ENCODE measurements at places on chromosomes 3 and 15.

GRCh38 chr3:151630035-151630434 lies 103.7 kb upstream of the AADACL2 start:
- no peak for DNase-seq

- no peak for DNase-seq
These were observed 32.5 kb downstream of the BCL2L10 start for GRCh38 chr15:52080031-52080430.

- no peak for DNase-seq
These were observed 8.9 kb downstream of the GPR149 start for GRCh38 chr3:154421083-154421482.

DNA sequence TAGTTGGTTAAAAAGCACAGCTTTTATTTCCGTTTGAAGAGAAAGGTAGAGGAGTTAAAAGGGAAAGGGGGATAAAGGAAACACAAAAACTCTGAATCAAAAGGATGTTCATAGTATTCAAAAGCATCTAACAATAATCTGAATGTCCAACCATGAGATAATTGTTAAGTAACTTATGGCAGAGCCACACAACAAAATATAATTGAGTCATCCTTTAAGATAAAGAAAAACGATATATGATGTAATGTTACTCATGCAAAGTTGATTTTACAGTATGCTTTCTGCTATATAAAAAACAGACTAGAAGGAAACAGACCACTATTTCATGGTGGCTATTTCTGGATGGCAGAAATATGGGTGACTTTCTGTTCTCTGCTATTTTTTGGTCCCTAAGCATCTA lies 3.9 kb downstream of the XPC start:
- no peak for DNase-seq

GRCh38 chr15:42602501-42602900 lies 27.1 kb downstream of the STARD9 start:
- no peak for DNase-seq

- no peak for DNase-seq
These were observed 1.1 kb downstream of the RPS27L start for GRCh38 chr15:63156086-63156710.

- DNase-seq: no peak
These were observed 45.9 kb upstream of the LIMD1 start for GRCh38 chr3:45548681-45549075.

- DNase-seq: no peak
These were observed 1.6 kb upstream of the FLNB start for GRCh38 chr3:58006661-58007060.

DNA sequence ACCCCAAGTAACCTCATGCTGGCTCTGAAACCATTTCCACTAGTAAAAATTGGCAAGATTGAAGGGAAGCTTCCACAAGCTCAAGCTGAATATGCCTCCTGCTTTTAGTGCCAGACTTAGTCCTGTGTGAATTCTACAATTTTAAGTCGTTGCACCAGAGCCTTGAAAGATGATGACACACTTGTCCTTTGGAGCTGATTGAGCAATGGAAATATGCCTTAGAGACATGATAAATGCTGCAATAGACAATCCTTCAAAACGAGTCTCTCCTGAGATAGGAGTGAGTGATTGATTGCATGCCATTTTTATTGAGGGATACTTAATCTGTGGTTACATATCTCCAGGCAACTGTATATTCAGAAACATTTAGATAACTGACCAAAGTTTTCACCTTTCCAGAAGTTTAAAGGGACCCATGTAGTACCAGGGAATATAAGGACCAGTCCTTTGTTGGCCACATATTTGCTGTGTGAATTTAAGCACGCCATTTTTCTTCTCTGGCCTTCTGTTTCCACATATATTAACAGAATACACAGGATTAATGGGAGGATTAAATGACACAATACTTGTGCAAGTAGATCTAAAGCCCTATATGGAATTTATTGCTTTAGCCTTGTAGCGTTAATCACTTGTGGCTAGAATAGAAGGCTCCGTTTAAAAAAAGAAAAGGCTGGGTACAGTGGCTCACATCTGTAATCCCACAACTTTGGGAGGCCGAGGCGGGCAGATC lies 65.1 kb downstream of the PPARG start:
- no peak for DNase-seq

DNA sequence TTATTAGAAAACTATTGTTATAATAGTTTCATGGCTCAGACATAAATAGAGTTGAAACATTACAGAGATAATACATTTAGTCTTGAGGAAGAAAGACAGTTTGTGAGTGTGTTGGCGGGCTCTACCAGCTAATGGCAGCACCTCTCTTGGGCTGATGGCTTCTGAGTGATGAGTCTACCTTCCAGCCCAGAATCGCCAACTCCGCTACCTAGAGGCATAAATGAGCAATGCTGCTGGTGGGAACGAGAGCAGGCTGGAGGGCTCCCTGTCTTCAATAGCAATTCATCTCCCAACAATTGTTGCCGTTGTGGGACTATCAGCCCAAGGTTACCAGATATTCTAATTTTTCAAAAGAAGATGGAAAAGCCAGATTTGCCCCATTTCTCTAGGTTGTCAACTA lies 388.7 kb downstream of the FOXP1 start:
- no peak for DNase-seq

GRCh38 chr3:113018536-113019181 lies 27.9 kb downstream of the GTPBP8 start:
- no peak for DNase-seq

- no peak for DNase-seq
These were observed 392.5 kb upstream of the RARB start for GRCh38 chr3:25035526-25035925.

- DNase-seq: no peak
These were observed 87.9 kb downstream of the PLXNA1 start for GRCh38 chr3:127070776-127071175.

DNA sequence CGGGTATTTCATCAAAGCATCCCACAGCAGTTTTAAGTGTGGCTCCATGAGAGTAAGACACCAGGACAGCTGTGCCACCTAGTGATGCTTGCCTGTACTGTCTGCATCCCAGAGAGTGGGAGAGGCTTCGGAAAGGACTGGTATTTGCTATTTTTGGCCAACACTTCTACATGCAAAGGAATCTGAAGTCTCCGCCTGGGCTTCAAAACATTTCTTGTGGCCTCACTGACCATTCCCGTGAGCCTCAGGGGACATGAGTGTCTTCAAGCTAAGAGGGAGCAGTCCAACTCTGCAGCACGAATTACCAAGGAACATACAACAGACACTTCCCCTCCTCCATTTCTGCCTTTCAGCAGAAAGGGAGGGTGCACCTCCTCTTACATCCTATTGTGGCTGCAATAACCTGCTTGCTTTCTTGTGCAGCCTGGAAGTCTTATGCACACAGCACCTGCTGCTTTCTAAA lies 177.5 kb downstream of the RORA start:
- no peak for DNase-seq

DNA sequence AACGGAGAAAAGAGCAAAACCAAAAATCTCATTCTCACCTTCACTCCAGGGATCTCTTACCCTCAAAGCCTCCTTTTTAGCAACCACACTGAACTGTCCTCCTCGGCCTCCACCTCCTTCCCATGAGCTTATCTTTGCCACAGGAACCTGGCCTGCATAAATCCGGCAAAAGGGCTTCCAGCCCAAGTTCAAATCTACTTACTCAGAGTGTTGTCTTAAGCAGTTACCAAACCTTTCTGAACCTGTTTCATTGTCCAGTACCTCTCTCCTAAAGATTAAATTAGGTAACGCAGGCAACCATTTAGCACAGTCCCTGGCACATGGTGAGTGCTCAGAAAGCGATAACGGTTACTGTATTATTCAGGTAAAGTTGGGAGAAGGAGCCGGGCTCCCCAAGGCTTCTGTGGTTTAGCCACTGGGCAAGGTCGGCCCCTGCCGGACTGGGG lies 777 bp downstream of the CIB1 start:
- no peak for DNase-seq

- no peak for DNase-seq
These were observed 449.4 kb upstream of the PROK2 start for GRCh38 chr3:72234391-72234790.

- DNase-seq: no peak
These were observed 153.6 kb downstream of the AKAP13 start for GRCh38 chr15:85534031-85534430.
